ENCODE measurements at places on chromosomes 12 and 14. TPM values are rescaled to one million over a fixed set of nuclear protein-coding genes. Genes with fewer than 3 reads are reported as not detected.

DNA sequence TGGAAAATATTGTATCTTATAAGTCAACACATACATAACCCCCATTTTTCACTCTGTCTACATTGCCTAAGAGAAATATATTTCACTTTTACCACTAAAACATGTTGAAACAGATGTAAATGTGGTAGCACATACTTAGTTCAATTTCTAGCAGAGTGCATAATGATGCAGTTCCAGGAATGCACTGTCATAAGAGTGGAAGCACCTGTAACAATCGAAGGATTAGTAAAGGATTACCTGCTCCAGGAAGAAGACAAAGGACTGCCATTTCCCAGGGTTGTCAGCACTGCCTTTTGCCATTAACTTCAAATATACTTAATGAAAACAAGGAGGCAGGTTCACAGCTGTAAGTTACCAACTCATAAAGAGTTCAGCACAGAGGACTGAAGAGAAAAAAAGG is 24.6 kb downstream of the DAD1 start:
- DNase-seq, result no peak

The OR6C3 gene
- not detected for total RNA-seq

The ARMH4 gene
- 36.2 TPM for total RNA-seq

The CGRRF1 gene
- total RNA-seq, result 23.8 TPM

The OAS3 gene
- 0.54 TPM for total RNA-seq

The GPN3 gene
- total RNA-seq, result 28.1 TPM

- DNase-seq, result no peak
Observed at GRCh38 chr14:65251213-65251612, 148.9 kb upstream of the MAX start.

The TAS2R13 gene
- 1.0 TPM for total RNA-seq

- no peak for DNase-seq
Observed at GRCh38 chr12:6987956-6988553, 17.3 kb downstream of the EMG1 start.

DNA sequence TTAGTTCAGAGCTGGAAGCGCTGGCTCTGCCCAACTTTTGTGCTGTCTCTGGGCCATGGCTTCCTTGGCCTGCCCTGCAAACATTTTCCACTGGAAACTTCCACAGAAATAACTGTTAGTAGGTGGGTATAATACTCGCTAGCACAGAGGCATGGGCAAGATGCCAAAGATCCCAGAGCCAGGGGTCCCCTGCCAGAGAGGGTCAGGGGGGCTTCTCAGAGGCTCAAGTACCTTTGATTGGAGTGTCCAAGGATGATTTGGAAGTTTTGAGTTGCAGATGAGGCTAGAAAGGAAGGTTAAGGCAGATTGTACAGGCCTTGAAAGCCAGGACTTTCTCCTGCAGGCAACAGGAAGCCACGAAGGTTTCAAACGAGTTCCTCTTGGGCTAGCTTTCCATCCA is 187.6 kb downstream of the DICER1 start:
- no peak for DNase-seq

The GDF11 gene
- 67.0 TPM for total RNA-seq

The SLC10A1 gene
- total RNA-seq, result not detected

The ESPL1 gene
- total RNA-seq, result 65.8 TPM

GRCh38 chr14:75247286-75247922 is 31.2 kb upstream of the FOS start:
- DNase-seq, result no peak

All from neural crest cell (in vitro differentiated cells).